Heart right ventricle (tissue), 16 donors: ENCODE measurements at places on chromosomes 3 and 15. TPM values are rescaled to one million over a fixed set of nuclear protein-coding genes. Genes with fewer than 3 reads are reported as not detected.

The GPR87 gene
- total RNA-seq: not detected

The PRR23A gene
- total RNA-seq: not detected

The CCR8 gene
- not detected for total RNA-seq

The ITPKA gene
- total RNA-seq: 1.5 TPM

The GOLGA6D gene
- not detected for total RNA-seq

The C3orf22 gene
- not detected for total RNA-seq

The TIPARP gene
- total RNA-seq: 31.0 TPM

The GNAT1 gene
- total RNA-seq: not detected

The IGSF10 gene
- 2.9 TPM for total RNA-seq

The TGM5 gene
- total RNA-seq: not detected

The NEK10 gene
- 8.1 TPM for total RNA-seq

The TTLL13 gene
- total RNA-seq: 0.25 TPM

DNA sequence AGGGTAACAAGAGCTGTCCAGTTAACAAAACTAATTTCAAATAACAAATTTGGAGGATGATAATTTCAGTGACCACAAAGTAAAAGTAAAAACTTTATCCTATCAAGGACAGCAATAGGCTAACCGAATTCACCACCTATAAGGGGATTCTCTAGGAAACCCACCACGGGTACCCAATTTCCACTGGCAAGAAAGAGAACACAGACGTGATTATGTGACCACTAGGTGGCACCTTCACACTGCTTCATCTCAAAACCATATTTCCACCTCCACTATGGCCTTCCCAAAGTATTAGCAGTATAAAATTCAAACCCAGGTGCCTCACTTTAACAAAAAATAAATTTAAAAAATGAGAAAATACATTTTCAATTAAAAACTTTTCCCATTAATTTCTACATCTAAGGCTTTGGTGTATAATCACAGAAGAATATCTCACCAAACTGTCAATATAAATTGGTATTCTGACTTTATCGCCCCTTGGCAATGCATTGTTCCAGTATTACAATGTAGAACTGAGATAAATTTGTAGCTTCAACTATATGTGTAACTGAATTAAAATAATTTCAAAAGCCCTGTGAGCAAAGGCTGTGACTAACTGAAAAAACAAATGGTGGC, 96.5 kb downstream of the FSIP1 start:
- DNase-seq: peak; percentile 32

GRCh38 chr15:101810456-101810855, 1.5 kb upstream of the OR4F15 start:
- no peak for DNase-seq

DNA sequence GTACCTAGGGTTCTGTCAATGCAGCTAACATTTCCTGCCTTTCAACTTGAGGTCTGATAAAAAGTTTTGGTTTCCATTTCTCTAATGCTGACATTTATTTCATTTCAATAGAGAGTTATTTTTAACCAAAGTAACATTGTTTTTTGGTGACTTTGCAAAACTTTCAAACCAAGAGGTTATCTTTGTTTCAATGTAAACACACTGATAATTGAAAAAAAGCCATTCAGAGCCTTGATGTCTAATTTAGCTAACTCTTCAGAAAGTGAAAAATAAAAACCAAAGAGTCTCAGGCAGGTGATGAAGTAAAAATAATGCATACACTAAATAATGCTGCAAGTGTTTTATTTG, 9.6 kb upstream of the TIPARP start:
- no peak for DNase-seq

GRCh38 chr15:47523681-47524475, 193.4 kb upstream of the SEMA6D start:
- no peak for DNase-seq

- no peak for DNase-seq
Measured at GRCh38 chr3:29581311-29581710, 300.4 kb downstream of the RBMS3 start.

GRCh38 chr3:141052201-141053069, 1.3 kb downstream of the SPSB4 start:
- DNase-seq: no peak

DNA sequence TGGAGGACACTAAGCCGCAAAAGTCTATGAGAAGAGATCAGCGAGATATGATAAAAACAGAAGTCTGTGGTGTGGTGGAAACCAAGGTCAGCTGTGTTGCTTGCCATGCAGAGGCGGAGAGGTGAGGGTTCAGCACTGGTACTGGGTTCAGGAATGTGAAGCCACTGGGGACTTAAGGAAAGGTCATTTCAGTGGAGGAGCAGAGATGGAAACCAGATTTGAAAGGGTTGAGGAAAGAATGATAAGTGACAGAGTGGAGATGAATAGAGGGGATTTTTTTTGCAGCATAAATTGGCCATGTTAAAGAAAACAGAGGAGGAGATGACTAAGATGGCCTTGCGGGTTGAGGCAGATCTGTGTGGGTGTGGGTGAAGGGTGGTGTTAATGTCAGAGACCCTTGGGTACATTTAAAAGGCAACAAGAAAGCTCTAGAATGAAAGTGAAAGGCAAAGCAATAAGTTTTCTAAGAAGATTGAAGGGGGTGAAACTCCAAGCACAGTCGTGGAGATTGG, 265.5 kb downstream of the ADAMTSL3 start:
- no peak for DNase-seq

GRCh38 chr3:97658668-97659285, 105.8 kb upstream of the ARL6 start:
- no peak for DNase-seq

DNA sequence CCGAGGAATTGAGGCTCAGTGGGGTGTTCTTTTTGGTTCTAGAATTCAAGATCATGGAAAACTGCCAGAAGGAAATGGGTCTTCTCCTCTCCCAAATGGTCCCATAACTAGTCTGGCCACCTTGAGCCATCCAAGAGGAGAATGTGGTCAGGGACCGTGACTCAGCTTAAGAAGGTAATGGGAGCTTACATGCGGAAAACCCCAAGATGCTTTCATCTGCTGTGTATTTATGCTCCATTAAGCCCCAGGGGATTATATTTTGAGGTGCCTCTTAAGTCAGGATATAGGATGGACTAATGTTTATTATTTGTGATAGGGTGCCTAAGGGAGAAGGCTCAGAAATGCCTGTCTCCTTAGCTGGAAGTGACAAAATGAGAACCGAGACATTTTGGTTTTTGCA, 39.2 kb upstream of the DLG1 start:
- no peak for DNase-seq

GRCh38 chr3:23981136-23981535, 36.0 kb downstream of the NR1D2 start:
- peak; percentile 53 for DNase-seq

DNA sequence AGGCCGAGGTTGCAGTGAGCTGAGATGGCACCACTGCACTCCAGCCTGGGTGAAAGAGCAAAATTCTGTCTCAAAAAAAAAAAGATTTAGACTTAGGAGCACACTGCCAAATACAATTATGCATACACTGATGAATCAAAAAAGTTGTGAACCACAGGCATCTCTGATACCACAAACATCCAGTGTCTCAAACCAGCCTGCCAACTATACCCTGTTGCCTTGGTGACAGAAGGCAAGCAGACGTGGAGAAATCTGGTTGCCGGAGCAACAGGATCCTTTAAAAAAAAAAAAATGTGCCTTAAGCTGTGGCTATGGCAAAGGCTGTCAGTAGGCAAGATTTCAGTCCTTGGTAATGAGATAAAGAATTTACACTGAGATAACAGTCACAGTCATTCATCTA, 202.3 kb downstream of the NEK10 start:
- DNase-seq: no peak

DNA sequence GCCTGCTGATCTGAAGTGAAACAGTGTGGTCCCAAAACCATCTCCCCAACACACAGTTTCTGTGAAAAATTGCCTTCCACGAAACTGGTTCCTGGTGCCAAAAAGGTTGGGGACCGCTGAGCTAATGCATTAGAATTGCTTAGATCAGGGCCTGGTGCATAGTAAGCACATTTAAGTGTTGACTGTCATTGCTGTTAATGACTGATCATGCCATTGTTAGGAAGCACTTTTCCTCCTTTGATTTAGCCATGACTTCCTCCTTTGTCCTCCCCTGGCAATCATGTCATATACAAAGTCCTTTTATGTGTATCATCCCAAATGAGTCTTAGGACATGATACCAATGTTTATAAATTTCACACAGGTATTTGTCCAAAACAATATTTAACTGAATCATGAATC, 81.5 kb upstream of the ATP11B start:
- DNase-seq: no peak

DNA sequence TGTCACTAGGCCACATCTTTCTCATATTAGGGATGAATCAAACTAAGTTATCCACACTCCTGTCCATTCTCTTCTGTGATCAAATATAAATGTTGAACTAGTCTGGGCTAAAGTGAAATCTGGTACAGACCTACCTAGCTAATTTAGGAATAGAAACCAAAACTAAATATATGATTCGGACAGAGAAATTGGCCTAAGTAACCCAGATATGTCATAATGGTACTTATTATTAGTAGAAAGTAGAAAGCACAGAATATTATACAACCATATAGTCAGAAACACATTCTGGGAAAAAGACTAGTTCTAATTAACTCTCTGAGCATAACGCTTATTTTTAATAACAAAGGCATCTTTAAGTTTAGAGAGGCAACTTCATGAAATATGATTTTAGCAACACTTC, 389.0 kb downstream of the LSAMP start:
- no peak for DNase-seq

- DNase-seq: no peak
Measured at GRCh38 chr3:4766716-4767499, 212.3 kb upstream of the BHLHE40 start.

DNA sequence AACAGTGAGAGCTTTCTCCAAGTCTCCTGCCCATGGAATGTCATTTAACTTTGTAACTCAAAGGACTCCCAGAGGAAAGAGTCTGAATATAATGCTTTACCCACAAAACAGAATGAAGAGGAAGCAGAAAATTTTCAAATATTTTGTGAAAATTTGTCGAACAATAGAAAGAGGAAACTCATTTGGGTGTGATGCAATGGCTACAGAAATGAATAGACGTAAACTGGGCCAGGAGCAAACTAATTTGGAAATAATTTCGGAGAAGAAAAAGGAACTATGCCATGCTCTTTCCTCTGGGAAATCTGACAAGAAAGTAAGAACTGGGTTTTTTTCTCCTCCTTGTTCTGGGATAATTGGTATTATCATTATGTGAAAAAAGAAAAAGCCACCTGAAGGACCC, 11.2 kb upstream of the SUMF1 start:
- no peak for DNase-seq

GRCh38 chr3:114706591-114707232, 412.9 kb downstream of the TIGIT start:
- no peak for DNase-seq

DNA sequence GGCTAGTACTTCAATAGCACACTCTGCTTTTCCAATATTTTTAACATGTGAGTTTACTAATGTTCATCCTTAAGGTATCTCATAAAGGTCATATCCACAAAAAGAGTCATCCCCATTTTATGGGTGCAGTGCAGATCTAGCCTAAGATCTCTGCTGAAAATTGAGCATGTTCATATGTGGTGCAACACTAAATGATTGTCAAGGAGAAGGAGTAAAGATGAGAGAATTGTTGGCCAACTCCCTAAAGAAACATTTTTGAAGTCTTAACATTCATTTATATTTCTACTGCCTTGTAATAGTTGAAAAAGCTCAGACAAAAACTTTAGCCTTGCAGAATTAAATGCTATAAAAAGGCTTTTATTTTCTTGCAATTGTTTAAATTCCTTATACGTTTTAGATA, 1159.6 kb downstream of the TBL1XR1 start:
- no peak for DNase-seq

GRCh38 chr3:97827741-97828471, 6.1 kb downstream of the CRYBG3 start:
- no peak for DNase-seq

DNA sequence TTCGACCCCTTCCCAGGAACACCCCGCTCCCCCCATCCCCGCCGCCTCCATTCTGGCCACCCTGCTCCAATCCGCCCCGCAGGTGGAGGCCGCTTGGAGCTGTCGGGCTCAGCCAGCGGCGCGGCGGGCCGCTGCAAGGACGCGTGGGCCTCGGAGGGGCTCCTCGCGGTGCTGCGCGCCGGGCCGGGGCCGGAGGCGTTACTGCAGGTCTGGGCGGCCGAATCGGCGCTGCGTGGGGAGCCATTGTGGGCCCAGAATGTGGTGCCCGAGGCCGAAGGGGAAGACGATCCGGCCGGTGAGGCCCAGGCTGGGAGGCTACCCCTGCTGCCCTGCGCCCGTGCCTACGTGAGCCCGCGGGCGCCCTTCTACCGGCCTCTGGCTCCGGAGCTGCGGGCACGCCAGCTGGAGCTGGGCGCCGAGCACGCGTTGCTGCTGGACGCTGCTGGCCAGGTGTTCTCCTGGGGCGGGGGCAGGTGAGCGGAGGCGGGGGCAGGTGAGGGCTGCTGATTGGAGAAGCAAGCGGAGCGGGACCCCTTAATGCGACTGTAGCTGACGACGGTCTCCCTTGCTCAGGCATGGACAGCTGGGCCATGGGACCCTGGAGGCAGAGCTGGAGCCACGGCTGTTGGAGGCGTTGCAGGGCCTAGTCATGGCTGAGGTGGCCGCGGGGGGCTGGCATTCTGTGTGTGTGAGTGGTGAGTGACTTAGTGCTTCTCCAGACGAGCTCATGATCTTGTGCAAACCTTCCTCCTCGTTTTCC, 2.5 kb downstream of the RCCD1 start:
- DNase-seq: peak; percentile 35

DNA sequence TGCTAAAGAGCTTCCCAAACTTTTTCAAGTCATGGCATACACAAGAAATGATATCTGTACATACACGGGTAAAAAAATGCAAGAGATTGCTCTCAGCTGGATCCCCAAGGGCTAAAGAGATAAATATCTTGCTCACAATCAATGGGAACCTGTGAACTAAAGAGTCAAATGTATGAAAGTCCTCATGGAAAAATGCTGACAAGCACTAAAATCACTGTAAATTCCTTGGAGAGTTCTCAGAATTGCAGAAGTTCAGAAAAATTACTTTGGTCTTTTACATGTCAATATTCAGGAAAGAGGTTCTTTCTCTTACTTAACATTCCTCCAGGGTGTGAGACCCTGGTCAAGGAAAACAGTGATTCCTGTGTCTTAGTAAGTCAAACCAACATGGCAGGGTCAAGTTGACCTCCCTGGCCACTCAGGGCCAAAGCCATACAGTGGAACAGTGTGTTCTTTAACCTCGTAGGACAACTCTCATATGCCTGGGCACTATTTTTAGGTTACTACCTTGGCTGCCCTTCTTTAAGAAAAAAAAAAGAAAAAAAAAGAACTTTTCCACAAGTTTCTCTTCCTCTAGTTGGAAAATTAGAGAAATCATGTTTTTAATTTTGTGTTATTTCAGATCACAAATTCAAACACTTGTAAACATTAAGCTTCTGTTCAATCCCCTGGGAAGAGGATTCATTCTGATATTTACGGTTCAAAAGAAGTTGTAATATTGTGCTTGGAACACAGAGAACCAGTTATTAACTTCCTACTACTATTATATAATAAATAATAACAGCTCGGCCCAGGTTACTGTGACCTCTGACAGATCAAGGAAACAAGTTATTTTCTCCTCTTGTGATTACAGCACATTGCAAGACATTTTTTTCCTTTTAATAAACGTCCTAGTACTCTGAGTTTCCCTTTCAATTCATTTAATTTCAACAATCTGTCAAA, 12.5 kb downstream of the SSR3 start:
- DNase-seq: no peak

- DNase-seq: no peak
Measured at GRCh38 chr3:132443421-132443820, 26.1 kb downstream of the DNAJC13 start.
